ENCODE measurements at places on chromosomes 7 and 10.

DNA sequence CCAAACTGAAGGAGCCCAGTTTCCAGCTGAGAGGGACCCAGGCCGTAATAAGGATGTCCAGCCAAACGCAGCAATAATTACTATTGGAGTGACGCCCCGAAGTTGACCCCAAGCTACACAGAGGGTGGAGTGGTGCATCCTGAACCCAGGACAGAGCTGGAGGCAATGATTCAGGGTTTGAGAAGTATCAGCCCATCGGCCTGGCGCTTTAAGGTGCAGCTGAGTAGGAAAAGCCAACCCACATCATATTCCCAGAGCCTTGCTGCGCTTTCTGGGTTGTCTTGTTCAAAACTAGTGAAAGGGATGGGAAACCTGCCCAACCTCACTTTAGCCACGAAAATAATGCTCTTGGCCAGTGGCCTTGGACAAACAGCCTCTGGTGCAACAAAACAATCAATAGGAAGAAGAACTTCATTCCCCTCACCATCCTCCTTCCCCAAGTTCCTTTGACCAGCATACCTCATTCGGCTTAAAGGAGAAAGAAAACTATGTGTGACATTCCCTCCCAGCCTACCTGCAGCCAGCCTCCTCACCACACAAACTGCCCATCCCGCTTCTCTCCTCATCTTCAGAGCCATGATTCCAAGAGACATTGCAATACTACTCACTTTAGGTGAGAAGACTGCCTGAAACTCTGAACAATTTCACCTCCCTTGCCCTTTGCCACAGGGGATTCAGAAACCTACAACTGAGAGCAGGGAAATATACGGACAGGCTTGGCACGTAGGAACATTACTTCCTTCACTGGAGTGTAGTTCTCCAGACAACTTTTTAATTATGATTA lies 217.2 kb upstream of the MKLN1 start:
- no peak for DNase-seq

DNA sequence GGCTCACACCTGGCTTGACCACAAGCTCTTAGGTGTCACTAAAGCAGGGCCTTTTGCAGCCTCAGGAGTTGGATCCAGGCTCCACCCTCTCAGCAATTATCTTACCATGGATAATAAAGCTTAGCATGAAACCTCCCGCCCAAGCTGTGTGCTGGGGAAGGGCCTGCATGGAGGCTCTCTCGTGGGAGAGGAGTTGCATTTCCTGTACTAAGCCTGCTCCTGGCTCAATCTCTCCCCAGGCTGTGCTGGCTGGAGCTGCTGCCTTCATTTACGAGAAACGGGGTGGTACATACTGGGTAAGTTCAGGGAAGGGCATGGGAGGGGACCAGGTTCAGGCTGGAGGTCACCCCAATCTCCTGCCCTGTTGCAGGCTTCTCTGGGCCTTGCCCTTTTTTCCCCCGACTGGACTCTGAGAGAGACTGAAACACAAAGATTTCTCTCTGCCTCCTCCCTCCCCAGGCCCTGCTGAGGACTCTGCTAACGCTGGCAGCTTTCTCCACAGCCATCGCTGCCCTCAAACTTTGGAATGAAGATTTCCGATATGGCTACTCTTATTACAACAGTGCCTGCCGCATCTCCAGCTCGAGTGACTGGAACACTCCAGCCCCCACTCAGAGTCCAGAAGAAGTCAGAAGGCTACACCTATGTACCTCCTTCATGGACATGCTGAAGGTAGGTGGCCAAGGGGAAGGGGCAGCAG lies 2.7 kb downstream of the TMEM176A start:
- DNase-seq = no peak

DNA sequence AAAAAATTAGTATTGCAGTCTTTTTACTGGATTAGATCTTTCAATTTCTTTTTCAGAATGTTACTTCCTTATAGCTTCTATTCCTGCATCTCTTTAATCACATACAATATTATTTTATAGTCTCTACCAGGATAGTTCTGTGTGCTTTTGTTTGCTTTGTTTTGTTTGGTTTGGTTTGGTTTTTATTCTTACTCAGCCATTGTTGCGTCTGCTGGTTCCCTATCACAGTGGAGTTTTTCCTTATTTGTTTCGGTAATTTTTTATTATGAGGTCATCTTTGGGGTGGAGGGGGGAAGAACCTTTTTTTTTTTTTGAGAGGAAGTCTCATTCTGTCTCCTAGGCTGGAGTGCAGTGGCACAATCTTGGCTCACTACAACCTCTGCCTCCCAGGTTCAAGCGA lies 9.0 kb upstream of the BAIAP2L1 start:
- no peak for DNase-seq

DNA sequence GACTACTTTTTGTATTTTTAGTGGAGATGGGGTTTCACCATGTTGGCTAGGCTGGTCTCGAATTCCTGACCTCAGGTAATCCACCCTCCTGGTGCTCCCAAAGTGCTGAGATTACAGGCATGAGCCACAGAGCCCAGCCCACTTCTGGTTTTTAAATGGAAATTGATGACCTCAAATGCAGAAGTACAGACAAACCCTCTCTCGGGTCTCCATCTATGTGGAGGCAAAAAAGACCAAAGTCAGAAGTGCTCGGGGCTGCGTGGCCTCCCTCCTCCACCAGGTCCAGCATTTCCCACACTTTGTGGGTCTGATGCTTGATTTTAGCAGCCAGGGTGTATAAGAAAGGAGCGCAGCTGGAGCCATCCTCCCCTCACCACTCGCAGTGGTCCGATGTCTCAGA lies 187.3 kb upstream of the AUTS2 start:
- no peak for DNase-seq

- DNase-seq = no peak
Observed at GRCh38 chr7:45184326-45185027, 26.9 kb downstream of the RAMP3 start.

GRCh38 chr10:99303899-99304861 lies 25.0 kb upstream of the CNNM1 start:
- no peak for DNase-seq

DNA sequence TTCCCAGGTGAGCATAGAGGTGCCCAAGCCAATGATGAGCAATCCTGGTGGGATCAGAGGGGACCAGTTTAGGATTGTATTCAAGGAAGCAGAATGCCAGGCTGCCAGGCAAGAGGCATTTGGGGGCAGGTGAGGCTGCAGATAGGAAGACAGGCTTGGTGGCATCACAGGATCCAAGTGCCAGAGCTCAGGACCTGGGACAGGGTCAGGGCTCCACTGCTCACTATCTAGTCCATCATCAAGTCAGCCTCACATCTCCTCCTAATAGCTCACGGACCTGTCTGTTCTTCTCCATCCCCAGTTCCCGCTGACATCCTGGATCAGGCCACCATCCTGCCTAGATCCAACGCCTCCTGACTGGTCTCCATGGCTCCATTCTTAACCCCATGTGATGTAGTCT lies 47.6 kb downstream of the CYP26A1 start:
- no peak for DNase-seq

DNA sequence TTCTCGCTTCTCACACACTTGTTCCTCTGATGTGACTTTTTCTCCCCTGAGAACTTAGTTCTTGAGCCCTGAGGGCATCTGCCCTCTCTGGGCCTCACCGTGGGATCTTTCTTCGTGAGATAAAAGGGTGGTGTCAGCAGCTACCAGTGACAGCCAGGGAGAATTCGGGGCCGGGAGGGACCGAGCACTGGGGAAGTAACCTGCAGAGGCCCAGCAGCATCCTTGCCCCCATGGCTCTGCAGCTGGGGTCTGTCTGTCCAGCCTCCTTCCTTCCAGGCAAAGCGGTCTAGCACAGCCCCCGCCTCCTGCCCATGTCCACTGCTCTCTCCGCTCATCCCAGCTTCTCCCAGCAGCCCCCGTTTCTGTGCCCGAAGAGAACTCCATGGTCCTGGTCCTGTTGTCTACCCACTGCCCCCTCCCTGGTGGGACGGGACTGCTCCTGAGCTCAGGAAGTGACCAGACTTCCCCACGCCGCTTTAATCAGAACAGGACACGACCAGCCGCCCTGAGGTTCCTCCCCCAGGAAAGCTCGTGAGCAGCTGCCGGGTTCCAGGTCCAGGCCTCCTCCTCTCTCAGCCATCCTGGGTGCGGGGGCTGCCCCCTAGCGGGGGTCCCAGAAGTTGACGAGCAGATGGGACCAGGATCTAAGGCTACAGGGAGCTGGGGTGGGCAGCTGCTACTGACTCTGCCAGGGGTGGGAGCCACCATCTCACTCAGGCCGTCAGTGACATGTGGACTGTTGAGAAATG lies 187.5 kb downstream of the WDR37 start:
- DNase-seq = no peak

GRCh38 chr7:85316489-85316888 lies 129.6 kb upstream of the SEMA3D start:
- no peak for DNase-seq

DNA sequence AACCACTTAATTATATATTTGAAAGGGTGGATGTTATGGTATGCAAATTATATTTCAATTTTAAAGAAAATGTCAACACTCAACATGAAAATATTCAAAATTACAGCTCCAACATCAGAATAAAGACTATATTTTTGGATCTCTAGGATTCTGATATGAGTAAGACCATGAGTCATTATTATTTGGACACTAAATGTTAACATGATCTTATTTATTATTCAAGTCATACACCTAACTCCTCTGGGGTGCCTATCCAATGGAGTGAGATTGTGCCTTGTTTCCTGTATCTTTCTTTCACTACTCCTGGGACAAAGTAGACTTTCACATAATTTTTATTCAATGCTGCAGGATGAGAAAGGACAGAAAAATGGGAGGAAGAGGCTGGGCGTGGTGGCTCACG lies 135.2 kb upstream of the PRSS1 start:
- DNase-seq = no peak

GRCh38 chr7:115558161-115558560 lies 472.4 kb downstream of the TFEC start:
- DNase-seq = no peak

- DNase-seq = no peak
Observed at GRCh38 chr10:3764626-3765112, 20.3 kb downstream of the KLF6 start.

- no peak for DNase-seq
Observed at GRCh38 chr7:79320741-79321473, 132.6 kb downstream of the MAGI2 start.

DNA sequence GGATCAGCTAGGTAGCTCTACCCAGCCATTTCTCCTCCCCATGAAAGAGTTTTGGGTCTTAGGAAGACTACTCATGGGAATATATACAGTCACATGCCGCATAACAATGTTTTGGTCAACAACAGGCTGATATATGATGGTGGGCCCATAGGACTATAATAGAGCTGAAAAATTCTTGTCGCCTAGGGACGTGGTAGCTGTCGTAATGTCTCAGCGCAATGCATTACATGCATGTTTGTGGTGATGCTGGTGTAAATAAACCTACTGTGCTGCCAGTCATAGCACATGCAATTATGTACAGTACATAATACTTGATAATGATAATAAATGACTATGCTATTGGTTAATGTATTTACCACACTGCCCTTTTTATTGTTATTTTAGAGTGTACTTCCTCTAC lies 78.2 kb upstream of the DLX6 start:
- DNase-seq = no peak

DNA sequence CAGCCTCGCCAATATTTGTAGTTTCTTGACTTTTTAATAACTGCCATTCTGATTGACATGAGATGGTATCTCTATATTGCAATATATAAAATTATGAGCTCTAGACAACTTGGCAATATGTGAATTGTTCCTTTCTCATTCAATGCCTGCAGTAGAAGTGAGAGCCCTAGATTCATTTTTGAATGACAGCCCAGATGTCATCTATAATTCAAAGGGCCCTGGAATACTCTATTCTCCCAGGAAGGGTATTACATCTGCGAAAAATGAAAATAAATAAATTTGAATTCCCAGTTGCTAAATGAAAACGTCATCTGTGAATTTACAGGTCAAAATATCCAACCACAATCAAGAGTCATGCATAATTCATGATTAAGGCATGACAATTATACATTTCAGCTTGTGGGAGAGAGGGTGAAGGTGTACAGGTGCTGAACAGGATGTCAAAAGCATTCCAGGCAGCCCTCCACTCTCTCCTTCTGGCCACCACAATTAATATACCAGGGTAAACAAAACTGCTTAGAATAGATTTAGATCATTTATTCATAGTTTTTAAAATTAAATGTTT lies 1147.3 kb downstream of the XPNPEP1 start:
- no peak for DNase-seq

DNA sequence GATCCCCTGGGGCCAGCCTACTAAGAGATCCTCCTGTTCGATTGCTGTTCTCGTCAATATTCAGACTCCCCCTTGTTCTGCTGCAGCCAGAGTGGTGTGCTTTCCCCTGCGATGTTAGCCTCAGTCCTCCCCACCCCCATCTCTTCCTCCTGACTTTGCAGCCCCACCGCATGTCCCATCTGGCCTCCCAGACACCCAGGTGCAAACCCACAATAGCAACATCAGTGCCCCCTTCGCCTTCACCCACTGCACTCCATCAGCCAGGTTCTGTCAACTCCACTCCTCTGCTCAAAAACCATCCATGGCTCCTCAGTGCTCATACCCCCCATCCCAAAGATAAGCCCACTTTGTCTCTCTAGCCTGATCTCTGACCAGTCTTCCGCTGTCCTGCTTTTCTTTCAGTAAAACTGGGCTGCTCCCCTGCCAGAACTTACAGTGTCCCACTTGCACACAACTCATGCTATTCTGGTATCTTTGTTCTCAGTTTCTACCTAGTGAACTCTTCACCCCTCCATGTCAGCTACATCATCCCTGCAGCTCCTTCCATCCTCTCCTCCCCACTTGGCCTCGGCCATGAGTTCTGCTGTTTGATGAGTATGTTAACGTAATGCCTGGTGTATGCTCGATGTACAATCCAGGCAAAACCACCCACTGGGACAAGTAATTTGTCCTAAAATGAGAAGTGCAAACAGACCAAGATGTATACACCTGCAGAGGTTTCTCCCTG lies 26.6 kb downstream of the COL13A1 start:
- no peak for DNase-seq

- DNase-seq = peak; percentile 29
Observed at GRCh38 chr7:114922026-114922651, at the start of gene MDFIC. TSS of gene MDFIC (plus strand) at chr7:114922094. CDS start at chr7:114923034, 940 bp downstream.

DNA sequence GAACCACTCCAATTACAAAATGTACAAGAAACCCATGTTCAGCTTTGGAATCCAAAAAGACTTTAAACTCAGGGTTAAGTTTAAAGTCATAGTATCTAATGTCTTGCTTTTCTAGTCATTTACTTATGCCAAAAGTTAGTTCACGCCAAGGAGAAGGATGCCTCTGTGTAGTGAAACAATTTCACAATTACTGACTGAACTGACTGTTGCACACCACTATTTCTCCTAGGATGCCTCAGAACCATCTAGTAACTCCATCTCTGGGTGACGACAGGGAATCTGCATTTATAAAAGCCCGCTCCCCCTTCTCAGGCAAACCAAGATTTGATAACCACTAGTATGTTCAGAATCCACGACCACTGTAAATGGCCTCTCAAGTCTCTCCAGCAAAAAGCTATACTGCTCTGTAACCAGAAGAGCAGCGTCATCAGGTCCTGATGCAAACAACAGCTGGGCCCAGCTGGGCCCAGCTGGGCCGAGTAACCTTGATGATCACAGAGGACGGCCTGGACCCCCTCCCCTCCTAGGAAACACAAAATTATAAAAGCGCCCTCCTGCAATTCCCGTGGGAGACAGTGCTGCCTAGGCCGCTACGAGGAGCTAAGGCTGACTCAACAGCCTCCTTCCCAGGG lies 680 bp upstream of the ADO start:
- DNase-seq = no peak

GRCh38 chr10:112226439-112227248 lies 43.1 kb upstream of the GPAM start:
- DNase-seq = no peak

Data from stimulated activated CD8-positive, alpha-beta memory T cell treated with anti-CD3 and anti-CD28 coated beads, Interleukin-7, amount 100 ng/mL, for 24 hours (primary cell).